ENCODE measurements at places on chromosomes 7 and 10. TPM values are rescaled to one million over a fixed set of nuclear protein-coding genes. Genes with fewer than 3 reads are reported as not detected.
A peak's percentile ranks its signal among the peaks of the same experiment; 100 is the strongest.

- DNase-seq = peak; percentile 24
Measured at GRCh38 chr7:75915416-75916156, 631 bp downstream of the POR start.

STAG3 gene
- total RNA-seq = 0.47 TPM

DNA sequence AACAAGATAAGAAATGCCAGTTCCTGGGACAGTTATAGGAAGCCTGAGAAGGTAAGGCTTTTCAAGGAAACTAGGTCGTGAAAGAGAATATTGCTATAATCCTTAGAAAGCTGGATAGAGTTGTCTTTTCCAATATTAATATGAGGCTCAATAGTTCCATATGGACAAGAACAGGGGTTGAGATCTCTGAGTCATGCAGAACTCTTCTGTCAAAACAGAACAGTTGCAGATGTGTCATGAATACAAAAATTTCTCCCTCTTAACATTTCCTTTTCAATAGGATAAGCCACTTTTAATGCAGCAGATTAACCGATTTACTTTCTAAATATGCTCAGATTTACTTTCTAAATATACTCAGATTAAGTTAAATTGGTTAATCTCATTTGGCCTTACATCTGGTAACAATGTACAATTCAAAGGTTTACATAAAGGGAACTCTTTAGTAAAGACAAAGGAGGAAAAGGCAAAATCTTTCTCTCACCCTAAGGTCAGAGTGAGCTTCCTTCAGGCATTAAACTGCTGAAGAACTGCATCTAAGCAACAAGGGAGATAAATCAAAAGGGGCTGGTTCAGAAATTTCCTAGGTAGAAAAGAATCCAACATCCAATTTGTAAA is 104.7 kb upstream of the PCDH15 start:
- no peak for DNase-seq

- no peak for DNase-seq
Measured at GRCh38 chr10:28125701-28126100, 126.8 kb upstream of the ODAD2 start.

TLL2 gene
- 9.2 TPM for total RNA-seq

- DNase-seq = peak; percentile 67
Measured at GRCh38 chr10:588246-589165, 101.0 kb downstream of the DIP2C start.

DNA sequence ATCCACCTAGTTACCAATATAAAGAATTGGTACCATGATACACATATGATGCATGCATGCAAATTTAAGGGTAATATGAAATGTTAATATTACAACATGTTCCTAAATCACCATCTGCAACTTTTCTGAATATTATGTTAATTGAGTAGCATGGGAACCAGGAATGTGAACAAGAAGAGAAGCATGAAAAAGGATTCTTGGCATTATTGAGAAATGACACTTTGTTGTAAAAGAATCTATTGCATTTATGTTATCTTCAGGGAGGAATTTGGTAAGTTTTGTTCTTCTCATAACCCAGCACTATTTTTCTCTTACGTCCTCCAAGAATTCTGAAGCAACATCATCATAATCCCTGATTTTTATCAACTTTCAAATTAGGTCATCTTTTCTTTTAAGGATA is 159.9 kb upstream of the SLC25A13 start:
- DNase-seq = no peak

DNA sequence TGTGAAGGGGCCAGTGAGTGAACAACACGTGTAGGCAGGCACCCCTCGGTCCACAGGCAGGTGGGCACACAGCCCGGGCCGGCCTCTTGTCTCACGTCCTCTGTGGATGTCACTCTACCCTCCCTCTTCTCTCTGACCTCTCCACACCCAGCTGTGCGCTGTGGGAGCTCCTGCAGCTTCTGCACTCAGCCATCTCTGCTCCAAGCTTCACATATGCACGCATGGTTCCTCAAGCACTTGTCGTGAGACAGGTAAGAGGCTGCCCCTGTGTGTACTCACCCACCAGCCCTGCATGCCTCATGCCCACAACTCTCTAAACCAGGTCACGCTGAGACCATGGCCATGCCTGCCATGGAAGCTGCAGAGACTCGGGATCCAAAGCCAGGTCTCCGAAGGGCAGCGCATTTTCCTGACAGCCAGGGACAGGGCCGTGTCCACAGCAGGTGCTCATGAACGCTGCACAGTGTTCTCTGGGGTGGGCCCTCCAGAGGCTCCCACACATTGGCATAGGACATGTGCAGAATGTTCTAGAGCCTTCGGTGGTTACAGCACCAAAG is 477.5 kb downstream of the PTPRN2 start:
- no peak for DNase-seq

All from heart right ventricle (tissue), 16 donors.